Epithelial cell of proximal tubule (primary cell): ENCODE measurements at places on chromosomes 6 and 20. TPM values are rescaled to one million over a fixed set of nuclear protein-coding genes. Genes with fewer than 3 reads are reported as not detected.
A peak's percentile ranks its signal among the peaks of the same experiment; 100 is the strongest.

The PKIB gene
- total RNA-seq: 23.2 and 48.5 TPM in 2 replicates

The KCNQ5 gene
- 1.4 and 1.7 TPM in 2 replicates for total RNA-seq

The TRIM10 gene
- total RNA-seq: not detected in 2 replicates

The MEP1A gene
- not detected in 2 replicates for total RNA-seq

The RBPJL gene
- not detected in 2 replicates for total RNA-seq

The PRDM13 gene
- not detected in 2 replicates for total RNA-seq

The IFT52 gene
- 19.8 and 21.2 TPM in 2 replicates for total RNA-seq

DNA sequence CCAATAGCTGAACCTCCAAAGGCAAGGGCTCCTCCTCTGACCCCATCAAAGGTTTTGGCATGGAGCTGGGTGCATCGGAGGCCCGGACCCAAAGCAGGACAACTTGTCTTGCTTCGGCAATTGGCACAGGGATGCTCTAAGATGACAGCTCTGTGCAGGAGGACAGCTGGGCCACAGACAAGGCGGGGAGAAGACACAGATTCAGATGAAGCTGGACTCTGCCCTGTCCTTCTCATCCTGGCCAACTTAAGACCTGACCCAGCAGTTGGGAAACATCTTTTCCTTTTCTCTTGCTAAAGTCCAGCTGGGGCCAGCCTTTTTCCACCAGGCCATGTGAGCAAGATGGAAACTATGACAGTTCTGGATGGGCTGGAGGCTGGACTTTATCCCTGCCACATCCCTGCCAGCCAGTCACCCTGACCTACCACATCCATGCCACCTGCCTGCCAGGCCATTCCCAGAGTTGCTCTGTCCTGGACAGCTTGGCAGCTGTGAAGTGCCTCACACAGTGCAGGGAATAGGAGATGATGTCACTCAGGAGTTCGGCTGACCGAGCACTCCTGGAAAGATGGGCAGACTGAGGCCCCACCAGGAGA lies 12.7 kb upstream of the PSMF1 start:
- no peak for DNase-seq

DNA sequence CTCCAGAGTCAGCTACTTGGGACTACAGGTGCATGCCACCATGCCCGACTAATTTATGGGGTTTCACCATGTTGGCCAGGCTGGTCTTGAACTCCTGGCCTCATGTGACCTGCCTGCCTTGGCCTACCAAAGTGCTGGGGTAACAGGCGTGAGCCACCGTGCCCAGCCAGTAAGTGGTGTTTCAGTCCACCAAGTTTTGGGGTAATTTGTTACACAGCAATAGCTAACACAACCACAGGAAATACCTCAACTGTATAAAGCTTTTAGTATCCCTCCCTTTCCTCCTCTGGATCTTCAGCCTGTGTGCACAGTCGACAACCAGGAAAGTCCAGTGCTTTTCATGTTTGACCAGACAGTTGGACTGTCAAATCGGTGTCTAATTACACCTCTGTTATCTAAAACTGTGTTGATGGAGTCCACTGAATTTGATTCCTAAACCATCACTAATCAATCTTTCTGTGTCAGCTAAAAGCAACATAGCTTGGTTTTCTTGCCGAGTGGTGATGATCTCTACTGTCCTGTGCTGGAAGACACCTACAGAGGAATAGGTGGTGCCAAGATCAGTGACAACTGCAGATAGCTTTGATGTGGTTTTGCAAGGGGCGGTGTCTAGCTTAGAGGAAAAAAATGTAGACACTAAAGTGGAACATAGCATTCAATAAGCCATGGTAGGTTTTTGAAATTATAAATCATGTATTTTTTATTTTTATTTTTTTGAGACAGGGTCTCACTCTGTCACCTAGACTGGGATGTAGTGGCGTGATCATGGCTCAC lies 22.2 kb upstream of the ZBTB2 start:
- no peak for DNase-seq

- no peak for DNase-seq
Observed at GRCh38 chr6:33481192-33481591, 26.8 kb downstream of the ZBTB9 start.

DNA sequence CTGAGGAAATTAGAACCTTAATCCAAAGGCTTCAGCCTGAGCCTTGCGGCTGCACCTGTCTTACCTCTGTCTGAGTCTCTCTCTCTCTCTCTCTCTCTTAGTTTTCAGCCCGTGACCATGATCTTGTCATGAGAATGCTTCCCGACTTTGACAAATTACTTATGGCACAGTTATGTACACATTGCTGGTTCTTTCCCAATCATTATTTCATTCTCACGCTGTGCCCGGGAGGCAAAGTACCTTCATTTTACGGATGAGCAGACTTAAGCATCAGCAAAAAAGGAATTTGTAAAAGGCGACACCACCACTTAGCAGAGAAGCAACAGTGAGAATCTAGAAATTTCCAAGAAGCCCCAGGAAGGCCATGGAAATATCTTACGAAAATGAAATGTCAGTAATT lies 54.6 kb downstream of the GMPR start:
- peak; percentile 44 for DNase-seq

GRCh38 chr20:49888212-49889000 lies 26.9 kb downstream of the SPATA2 start:
- DNase-seq: peak; percentile 33

DNA sequence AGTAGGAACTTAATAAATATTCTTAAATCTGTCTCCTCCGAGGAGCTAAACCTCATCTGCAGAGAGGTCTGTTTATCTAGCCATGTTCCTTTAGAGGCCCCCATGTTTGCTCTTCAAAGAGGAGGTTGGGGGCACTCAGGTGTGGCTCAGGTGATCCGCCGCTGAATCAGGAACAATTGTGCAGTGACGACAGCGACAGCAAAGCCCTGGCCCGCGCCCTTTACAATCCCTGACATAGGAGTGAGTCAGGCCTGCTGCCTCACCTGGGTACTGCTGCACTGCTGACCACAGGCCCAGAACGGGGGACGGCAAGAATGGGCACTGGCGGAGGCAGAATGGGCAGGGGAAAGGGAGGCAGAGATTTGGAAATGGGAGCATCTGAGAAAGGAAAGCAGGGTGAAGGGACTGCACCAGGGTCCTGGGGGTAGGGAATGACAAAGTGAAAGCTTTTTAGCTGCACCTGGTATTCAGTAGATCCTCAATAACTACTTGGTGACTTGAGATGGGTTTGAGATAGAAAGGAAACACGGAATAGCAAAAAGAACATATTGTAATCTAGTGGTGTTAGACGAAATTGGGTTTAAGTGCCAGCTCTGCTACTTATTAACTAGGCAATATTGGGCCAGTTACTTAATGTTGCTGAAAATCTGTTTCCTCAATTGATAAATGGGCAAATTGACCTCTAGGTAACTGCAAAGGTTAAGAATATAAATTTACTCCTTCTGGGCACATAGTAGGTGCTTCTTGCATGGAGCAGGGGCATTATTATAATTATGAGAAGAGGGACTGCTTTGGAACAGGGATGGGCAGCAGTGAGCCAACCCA lies 5.4 kb upstream of the IER3 start:
- DNase-seq: no peak

GRCh38 chr6:94769197-94769596 lies 808.1 kb upstream of the MANEA start:
- DNase-seq: no peak

- DNase-seq: no peak
Observed at GRCh38 chr6:9403736-9404135, 968.4 kb upstream of the SLC35B3 start.
